ENCODE measurements at places on chromosomes 6 and 20.
A peak's percentile ranks its signal among the peaks of the same experiment; 100 is the strongest.

DNA sequence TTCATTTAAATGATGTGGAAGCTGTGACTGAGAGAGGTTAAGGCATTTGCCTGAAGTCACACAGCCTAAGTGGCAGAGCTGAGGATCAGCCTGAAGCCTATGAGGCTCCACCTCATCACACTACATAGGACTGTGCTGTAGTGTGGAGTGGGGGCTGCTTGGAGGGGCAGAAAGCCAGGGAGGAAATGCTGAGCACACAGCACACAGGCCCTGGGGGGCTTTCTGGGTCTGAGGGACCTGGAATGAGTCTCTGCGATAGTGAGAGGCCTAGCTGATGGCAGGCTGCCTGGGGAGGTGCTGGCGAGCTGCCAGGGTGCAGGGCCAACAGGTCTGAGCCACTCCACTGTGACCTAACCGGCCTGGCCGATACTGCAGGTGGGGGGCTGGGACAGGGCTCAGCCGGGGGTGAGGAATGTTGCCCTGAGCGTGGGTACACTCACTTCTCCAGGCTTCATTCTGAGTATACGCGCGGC, 2.2 kb upstream of the ARHGAP40 start:
- no peak for DNase-seq

DNA sequence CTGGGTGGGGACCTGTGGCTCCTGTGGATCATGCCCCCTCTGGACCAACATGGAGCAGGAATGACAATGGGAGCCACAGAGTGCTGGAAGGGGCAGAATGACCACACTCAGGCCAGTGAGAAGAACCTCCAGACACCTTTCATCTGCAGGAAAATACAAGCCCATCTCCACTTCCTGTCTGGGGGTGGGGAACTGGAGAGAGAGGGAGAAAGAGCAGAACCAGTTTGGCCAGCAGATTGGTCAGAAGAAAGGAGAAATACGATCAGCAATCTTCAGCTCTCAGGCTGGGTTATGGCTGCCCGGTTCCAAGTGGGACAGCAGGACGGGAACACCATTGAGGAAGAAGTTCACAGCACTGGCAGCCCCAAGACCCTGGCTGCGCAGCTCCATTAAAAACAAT, 37.0 kb downstream of the BMP7 start:
- no peak for DNase-seq

GRCh38 chr6:72464791-72465691, 156.8 kb upstream of the KCNQ5 start:
- DNase-seq = no peak

DNA sequence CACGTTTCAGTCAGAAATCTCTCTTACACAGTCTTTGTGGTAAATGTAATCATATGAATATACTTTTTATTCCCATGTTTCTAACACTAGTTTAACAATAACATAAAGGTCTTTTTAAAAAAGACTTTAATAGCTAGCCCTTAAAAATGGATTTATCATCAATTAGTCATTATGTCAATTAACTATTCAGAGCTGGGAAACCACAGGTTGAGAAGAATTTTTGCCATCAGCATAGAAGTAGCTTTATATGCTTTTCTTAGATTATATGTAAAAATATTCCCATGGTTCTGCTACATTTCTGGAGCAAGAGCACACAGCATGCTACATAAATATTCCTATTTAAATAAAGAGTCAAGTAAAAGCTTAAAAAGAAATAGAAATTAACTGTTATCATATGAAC, 35.5 kb downstream of the ASCC3 start:
- no peak for DNase-seq

- no peak for DNase-seq
Measured at GRCh38 chr6:11473008-11473740, 64.4 kb upstream of the TMEM170B start.

GRCh38 chr20:61045876-61046585, 206.0 kb upstream of the CDH4 start:
- DNase-seq = no peak

DNA sequence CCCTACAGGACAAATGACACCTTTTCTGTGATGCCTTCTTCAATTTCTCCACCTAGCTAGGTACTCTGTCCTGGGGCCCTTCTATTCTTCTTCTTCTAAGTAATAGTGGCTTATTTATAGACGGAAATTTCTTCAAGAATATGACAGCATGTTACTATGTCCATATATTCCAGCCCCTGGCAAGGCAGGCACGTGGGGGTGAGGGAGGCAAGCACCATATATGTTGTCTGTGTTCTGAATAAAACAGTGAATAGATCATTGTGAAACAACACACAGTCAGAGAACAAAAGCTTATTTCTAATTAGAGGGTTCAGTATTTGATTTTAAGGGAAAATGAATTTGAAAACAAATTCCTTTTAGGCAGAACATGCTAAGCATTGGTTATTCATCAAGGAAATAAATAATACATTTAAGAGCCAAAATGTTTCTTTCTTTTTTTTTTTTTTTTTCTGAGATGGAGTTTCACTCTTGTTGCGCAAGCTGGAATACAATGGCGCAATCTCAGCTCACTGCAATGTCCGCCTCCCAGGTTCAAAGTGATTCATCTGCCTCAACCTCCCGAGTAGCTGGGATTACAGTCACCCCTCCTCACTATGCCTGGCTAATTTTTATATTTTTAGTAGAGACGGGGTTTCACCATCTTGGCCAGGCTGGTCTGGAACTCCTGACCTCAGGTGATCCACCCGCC, 6.2 kb downstream of the HEBP2 start:
- no peak for DNase-seq

- no peak for DNase-seq
Measured at GRCh38 chr6:114051031-114051430, 80.1 kb upstream of the HDAC2 start.

GRCh38 chr20:18743665-18744440, 69.7 kb upstream of the SCP2D1 start:
- DNase-seq = no peak

DNA sequence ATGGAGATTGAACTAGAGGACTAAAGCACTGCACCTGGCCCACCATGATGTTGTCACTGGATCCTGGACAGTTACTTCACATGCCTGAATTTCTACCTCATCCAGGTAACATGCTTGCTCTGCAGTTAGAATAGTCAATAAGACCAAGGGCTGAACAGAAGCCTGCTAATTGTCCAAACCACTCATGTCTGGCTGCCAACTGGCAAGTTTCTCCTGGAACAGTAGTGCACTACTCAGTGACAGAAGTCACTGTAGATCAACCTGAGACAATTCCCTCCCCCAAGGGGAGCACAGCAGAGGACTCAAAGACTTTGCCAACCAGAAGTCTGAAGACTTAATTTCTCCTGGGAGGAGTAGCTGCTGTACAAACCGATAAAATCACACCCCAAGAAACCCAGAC, 454.6 kb upstream of the MARCKS start:
- no peak for DNase-seq

DNA sequence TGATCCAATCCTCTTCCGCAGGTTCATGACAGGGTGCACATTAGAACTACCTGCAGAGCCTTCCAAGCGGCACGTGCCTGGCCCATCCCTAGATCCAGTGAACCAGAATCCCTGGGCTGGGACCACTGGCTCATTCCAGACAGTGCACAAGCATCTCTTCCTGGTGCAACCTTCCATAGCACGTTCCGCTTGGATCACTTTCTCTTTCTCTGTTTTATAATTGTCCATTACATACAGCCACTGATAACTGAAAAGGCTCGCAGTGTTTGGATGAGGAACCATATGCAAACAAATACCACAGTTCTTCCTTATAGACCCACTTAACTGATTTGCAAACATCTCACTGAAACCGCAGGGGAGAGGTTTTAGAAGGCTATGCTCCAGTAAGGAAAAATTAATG, 59.6 kb upstream of the DDR1 start:
- DNase-seq = no peak

GRCh38 chr6:99016355-99016754, 68.6 kb upstream of the FBXL4 start:
- no peak for DNase-seq

GRCh38 chr6:94349227-94349626, 929.9 kb upstream of the EPHA7 start:
- DNase-seq = no peak

DNA sequence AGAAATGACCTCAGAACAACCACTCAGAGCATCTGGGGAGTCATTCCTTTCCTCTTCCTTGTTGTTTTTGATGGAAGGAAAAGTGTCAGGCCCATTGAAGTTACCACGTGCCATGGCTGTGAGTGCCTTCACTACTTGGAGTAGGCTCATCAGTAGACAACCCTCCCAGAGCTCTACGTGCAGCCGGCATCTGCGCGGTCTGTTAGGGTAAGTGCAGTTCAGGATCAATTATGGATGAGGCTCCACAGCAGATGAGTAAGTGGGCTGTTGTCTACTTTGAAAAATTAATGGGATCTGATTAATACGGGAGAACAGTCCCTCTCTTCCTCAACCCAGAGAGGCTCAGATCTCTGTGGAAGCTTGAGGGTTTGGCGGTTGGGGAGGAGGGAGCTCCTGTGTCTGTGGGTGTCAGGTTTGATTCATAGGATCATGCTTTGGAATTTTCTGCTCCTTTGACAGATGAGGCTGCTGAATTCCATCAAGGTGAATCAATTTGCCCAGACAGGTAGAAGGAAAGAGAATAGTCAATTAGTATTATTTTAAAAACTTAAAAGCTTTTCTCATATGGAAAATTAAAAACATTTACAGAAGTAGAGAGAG, 93.8 kb upstream of the TOX2 start:
- no peak for DNase-seq

- DNase-seq = peak; percentile 45
Measured at GRCh38 chr6:149235130-149235561, 82.4 kb upstream of the TAB2 start.

DNA sequence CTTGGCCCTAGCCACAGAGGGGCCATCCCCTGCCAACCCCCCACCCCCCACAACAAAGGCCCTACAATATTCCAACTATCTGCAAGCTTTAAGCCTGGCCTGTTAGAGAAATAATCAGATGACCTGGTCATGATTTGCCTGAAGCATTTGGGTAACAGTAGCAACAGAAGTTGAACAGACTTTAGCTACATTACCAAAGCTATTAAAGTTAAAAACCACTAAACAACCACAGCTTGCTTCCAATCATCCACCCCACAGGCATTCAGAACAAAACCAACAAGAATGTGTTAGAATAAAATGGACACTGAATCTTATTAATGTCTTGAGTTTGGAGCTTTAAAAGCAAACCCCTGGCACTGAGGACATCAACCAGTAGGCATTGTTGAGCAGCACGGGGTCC, 250.9 kb downstream of the LRFN2 start:
- no peak for DNase-seq

- DNase-seq = no peak
Measured at GRCh38 chr6:158314737-158315136, 2.5 kb downstream of the TULP4 start.

- no peak for DNase-seq
Measured at GRCh38 chr6:6346427-6347023, 26.1 kb upstream of the F13A1 start.

GRCh38 chr20:53321596-53321995, 272.0 kb downstream of the ZNF217 start:
- DNase-seq = no peak

DNA sequence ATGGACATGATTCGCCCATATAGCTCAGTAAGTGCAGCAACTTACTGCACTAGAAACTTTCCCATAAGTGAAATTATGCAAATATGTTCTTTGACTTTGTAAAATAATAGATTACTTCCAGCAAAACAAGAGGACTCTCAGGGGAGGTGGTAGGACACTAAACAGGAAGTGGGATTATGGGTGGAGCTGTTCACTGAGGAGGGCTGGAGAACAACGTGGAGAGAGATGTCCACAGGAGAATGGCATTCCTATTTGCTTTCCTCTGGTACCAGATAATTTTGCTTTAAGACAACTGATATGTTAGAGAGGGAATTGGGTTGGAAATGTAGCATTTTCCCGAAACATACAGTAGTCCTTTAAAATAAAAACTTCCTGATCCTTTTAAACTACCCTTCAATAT, 3.7 kb downstream of the TPD52L1 start:
- DNase-seq = no peak

DNA sequence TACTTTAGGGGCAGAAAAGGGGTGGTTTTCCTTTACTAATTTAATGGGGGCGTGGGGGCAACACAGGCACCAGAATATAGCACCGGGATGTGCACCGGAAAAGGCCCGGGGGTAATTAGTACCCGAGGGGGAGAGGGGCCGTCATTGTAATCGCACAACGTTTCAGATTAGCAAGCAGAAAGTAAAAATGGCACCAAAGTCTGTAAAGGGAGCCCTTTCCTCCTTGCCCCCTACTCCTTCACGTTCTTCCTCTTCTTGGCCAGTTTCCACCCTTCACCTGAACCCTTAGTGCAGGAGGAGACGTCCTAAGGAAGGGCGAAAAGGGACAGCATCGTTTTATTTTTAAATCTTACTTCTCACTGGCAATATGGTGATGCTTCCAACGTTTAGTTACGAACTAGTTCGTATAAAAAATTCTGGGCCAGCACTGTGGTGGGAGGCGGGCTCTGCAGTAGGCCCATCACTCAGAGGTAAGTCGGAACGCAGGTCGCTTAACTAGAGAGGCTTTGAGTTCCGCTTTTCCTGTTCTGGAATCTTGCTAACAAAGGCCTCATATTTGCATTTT, 742 bp upstream of the CEP85L start:
- no peak for DNase-seq

- DNase-seq = no peak
Measured at GRCh38 chr6:7813193-7813592, 87.3 kb downstream of the BMP6 start.

- DNase-seq = no peak
Measured at GRCh38 chr6:126341126-126341525, 1.2 kb downstream of the CENPW start.

- DNase-seq = no peak
Measured at GRCh38 chr6:167736486-167737204, 90.1 kb upstream of the AFDN start.

DNA sequence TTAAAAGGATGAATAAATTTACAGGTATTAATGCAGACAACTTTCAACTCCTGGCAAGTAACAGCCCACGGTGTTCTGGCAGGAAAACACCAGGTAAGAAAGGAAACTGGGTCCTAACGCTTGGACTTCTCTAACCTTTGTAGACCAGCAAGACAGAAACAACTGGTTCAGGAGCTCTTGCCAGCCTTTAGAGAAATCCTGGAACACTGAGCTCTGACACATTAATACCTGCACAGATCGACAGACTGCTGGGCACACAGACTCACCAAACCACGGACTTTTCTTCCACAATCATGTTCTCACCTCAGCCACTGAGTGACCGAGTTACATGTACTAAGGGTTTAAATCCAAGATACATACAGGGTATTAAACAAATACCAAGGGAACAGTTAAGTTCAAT, 36.3 kb downstream of the GRIK2 start:
- no peak for DNase-seq

- no peak for DNase-seq
Measured at GRCh38 chr20:48034751-48035150, 249.5 kb upstream of the SULF2 start.

- DNase-seq = no peak
Measured at GRCh38 chr6:109816452-109817374, 125.6 kb downstream of the FIG4 start.

- no peak for DNase-seq
Measured at GRCh38 chr6:8446391-8446790, 11.0 kb upstream of the SLC35B3 start.

All from stimulated activated CD4-positive, alpha-beta T cell treated with anti-CD3 and anti-CD28 coated beads, Interleukin-4, amount 100 ng/mL, for 24 hours (primary cell).